ENCODE measurements at places on chromosomes 13 and 19.

GRCh38 chr13:100815476-100816046 lies 141.0 kb upstream of the TMTC4 start:
- DNase-seq, result no peak

DNA sequence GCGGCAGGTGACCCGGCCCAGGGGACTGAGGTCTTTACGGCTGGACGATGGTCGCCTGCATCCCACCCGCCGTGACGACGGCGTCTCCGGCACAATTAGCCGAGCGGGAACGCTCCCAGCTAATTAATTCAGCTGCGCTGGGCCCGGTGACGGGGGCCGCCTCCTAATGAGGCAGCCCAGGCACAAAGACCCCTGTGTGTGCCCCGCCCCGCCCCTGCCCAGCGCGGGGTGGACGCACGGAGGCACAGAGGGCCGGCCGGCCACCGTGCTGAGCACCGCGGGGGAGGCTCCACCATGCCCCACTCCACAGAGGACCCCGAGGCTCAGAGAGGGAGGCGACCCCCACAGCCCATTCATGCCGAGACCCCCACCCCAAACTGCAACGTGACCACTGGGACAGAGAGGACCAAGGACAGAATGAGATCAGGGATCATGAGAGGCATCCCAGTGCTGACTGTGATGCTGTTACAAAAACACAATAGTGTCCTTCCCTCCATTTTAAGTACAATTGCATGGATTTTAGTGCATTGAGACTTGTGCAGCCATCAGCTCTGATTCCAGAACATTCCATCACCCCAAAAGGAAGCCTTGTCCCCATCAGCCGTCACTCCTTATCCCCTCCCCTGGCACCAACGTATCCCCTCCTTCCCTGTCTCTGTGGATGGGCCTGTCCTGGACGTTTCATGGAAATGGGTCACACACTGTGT lies 17.0 kb downstream of the EFNA2 start:
- no peak for DNase-seq

DNA sequence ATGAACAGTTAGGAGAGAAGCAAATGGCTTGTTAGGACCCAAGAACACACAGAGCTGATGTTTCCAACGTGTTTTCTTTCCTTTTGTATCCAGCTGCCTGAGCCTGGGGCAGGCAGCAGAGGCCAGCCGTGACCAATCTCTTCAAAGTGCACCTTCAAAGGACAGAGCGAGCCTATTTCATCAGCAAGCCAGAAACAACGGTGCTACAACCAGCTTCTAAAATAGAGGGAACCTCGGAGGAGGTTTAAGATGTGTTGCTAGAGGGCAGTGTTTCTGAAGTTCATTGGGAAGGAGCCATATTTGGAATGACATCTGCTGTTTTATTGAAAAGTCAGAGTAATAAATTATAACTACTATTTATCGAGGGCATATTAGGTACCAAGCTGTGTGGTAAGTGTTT lies 56.2 kb upstream of the RFC3 start:
- peak; percentile 38 for DNase-seq

DNA sequence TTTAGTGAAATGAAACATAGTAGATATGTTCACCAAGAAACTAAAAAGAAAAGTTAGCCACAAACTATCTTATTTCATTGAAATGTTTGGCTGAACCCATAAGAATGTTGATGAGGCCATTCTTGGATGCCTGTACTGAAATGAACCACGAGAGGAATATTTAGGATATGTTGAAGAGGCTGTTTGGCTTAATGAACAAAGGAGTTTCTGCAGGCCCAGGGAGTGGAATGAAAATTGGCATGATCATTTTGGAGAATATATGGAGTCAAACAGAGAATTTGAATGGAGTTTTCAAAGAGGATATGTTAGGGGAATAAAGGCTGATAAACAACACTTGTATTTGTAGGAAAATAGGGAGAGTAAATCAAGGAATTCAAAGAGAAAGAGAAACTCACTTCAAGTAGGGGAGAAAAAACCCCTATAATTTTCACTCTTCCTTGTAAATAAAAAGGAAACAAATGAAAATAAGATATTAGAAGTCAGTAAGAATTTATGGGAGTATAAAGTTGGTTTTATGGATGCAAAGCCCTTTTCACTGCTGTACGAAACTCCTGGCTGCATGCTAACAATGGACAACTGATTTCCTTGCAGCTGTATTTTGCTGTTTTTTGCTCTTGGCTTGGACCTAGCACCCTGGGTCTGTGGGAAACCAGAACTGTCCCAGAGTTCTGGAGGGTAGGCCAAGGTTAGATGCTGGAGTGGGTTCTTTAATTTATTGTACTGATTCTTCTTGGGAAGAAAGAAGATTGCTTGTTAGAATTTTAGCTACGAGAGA lies 36.5 kb downstream of the KL start:
- DNase-seq, result peak; percentile 54

DNA sequence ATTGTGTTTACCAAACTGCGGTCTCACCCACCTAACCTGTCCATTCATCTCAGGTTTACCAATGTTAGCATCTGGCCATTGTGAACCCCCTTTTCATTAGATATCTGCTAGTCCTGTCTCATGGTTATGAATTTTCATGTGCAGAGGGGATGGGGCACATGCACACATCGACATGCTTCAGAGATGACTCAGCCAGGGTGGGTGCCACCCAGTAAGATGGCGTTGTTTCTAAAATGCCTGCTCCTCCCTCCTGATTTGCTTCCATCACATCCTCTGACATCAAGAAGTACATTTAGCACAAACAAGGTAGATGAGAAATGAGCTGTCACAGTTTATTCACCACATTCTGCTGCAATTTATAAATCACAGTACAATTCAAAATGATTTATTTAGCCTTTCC lies 51.3 kb downstream of the GPALPP1 start:
- no peak for DNase-seq

DNA sequence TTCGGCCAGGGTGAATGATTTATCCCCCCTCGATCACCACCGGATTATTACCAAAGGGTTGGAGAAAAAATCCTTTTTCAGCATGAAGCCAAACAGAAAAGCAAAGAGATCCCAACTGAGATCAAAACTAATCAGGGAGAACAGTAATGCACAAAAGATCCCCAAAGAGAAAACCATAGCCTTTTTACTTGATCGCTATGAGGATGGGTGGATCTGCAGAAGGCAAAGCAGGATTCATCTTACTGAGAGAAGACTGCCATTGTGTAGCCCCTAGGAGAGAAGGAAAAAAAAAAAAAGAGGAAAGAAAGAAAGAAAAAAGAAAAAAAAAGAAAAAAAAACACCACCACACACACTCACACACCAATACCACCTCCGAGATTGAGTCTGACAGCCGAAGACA lies at the start of gene FGF14:
Gene FGF14, minus strand, starts transcription at position 283 of the 400 bp plus-strand sequence.
- DNase-seq, result no peak

GRCh38 chr13:76222511-76222910 lies 586.4 kb downstream of the LMO7 start:
- no peak for DNase-seq

- no peak for DNase-seq
Measured at GRCh38 chr13:112450904-112451240, 74.7 kb downstream of the SPACA7 start.

DNA sequence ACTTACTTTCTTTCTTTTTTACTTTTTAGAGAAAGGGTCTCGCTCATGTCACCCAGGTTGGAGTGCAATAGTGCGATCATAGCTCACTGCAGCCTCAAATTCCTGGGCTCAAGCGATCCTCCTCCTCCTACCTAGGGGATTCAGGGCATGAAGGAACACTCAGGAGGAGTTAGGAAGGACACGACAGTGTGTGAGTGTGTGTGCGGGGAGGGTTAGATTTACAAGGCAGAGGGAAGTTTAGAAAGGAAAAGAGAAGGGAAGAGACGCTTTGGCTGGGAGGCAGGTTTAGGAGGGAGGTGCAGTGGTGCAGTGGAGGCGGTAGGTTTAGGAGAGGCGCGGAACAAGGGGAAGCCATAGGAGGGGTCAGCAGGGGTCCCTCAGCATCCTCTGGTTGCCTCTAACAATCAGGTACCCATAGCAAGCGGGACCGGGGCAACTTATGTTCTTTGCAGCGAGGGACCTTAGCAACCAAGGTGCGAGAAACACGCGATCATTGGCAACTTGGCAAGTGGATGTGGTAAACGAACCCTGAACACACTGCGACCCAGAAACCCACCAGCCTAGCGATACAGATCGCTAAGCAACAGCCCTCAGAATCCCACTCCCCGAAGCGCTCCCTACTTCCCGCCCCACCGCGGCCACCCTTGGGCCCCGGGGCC lies 501 bp downstream of the SIRT2 start:
- peak; percentile 43 for DNase-seq

DNA sequence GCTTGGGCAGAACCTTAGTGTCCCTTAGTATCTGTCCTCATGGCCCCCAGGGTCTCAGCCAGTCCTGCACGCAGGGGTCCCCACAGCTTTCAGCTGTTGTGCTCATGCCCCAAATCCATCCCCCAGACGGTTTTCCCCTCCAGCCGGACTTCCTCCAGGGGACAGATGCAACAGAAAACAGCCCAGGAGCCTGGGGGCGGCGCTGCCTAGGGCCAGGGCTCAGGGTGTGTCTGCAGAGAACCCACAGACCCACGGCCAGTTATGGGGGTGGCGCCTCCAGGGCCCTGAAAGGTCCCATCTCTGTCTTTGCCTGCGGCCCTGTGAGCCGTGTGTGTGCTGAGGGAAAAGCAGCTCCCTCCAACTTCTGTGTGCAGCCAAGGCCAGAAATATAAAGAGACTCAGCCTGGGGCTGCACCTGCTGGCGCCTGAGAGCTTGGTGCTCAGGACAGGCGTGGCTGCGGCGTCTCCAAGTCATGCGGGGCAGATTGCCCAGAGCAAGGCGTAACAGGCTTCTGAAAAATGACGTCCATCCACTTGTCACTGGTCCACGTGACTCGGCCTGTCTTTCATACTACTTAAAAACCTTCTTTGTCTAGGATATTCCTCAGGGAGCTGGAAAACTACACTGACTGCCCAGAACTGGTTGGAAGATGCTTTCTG lies 22.1 kb upstream of the F7 start:
- DNase-seq, result no peak

- no peak for DNase-seq
Measured at GRCh38 chr19:56142087-56142787, 1.1 kb downstream of the ZNF444 start.

DNA sequence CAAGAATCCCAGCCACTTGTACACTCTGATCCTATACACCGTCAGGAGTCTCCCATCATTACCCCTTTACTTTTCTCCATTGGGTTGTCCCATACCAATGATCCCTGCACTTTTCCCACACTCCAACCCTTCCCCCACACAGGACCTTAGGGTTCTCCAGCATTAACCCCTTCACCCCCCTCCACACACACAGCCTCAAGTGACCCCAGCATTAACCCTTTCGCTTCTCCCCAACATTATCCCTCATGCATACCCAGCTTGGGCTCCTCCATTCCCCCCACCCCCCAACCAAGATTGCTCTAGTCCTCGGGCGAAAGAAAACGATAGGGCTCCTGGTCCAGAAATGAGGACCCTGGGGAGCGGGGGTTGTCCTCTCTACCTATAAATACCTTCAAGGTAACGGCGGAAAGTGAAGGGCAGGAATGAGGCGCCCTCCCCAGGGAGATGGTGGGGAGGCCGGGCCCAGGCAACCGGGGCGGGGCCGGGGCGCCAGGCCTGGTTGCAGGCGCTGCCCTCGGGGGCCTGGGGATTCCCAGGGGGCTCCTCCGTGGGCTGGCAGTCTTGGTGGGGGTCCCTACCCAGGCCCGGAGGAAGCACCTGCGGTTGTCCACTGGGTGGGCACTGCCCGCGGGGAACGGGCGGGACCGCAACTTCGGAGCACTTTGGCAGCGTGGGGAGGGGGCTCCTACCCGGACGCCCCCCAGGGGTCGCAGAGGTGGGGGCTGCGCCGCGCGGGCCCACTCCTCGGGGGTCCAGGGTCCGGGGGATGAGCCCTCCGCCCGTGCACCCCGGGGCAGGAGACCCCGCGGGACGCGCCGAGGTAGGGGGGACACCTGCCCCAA lies 757 bp downstream of the WIZ start:
- peak; percentile 44 for DNase-seq

GRCh38 chr19:29413435-29413834 lies 112.4 kb upstream of the VSTM2B start:
- no peak for DNase-seq

DNA sequence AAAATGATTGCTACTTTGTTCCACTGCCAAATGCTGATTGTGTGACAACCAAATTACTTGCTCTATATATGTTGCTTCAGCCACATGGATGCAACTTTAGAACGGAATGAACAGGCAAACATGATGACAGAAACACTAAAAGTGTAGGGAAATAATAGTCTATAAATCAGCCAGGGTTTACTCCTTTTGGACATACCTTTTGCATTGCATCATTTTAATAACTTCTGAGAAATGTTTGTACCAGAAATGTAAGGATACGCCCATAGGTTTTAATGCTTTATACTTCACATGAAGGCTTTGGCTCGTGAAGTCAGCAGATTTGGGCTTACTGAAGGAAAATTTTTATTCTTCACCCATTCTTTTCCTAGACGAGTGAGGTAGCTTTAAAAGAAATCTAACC lies 141.0 kb downstream of the POSTN start:
- peak; percentile 70 for DNase-seq

DNA sequence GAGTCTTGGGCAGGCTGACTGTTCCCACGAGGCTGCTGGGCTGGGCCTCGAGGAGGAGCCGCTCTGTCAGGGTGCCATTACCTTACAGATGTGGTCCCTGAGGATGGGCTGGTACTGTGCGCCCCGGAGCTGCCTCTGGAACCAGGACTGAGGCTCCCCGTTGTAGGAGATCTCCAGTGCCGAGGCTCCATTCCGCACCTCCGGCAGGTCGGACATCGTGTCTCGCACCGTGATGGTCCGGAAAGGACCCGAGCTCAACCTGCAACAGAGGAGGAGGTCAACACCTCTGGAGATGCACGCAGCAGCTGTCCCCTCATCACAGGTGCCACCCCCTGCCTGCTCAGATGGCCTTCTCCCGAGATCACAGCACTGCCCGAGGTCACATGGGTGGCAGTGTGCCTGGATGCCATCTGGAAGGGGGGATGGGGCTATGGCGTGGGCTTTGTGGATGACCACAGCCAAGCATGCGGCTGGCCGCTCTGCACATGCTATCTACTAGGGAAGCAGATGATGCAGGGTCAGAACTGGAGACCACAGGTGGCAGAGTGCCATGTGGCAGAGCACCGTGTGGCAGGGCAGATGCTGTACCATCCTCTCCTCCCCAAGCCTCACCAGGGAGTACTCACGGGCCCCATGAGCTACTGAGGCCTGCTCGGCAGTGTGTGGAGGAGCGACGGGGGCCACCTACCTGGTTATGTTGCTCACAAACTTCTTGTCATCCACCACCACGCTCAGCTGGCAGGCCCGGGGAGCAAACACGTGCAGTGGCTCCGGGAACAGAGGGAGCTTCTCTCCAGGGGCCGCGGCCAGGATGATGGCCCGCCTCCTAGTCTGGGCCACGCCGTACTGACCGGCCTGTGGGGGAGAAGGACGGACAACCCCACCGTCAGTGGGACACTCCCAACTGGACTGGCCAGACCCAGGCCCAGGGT lies 18.3 kb upstream of the EIF3G start:
- DNase-seq, result no peak

- peak; percentile 76 for DNase-seq
Measured at GRCh38 chr13:98653463-98653985, 76.6 kb upstream of the STK24 start.

Data from EH (cell line).